ENCODE measurements at places on chromosomes 3 and 15.
A peak's percentile ranks its signal among the peaks of the same experiment; 100 is the strongest.

GRCh38 chr15:96374499-96374898 lies 44.0 kb downstream of the NR2F2 start:
- no peak for DNase-seq

DNA sequence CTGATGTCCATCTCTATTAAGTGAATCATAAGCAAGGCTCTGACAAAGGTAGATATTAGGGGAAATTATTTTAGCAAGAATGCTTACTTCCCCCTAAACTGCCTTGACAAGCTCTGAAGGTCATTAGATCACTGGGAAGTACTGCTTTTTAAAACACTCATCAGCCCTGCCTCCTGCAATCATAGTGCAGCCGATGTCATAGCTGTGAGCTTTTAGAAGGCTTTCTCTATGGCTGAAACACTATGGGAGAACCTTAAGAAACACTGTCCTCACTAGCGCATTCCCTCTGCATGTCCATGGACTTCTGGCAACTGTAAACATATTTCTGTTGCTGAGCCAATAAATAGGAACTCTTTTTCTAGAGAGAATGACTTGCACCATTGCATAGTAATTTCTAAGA lies 38.7 kb upstream of the PTPRG start:
- DNase-seq: no peak

DNA sequence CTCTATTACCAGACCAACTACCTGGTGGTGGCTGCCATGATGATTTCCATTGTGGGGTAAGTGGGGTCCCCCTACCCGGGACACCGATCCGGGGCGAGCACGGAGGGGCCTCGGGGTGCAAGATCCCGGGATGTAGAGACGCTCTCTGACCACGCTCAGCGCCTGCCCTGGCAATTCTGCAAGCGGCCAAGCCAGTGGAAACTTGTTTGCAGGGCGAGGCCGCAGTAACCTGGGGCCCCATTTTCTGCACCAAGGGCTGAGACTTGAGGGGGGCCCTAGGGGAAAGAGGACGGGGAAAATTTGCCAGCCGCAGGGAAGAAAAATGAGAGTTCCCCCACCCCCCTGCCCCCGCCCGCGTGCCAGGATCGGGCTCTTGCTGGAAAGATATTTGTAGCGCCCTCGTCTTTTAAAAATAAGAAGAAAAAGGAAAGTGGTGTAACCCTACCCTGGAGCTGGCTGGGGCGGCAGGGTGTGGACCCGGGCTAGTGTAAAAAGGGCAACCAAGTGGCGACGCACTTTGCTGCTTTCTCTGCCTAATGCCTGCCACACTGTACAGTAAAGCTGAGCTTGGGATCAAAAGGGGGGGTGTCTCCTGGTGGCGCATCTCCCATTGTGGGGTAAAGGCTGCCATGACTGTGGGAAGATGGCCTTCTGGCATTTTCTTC lies 563 bp downstream of the ARL6IP5 start:
- DNase-seq: no peak

GRCh38 chr15:95121191-95121590 lies 889.8 kb downstream of the MCTP2 start:
- no peak for DNase-seq

GRCh38 chr15:70058642-70059360 lies 38.9 kb downstream of the TLE3 start:
- no peak for DNase-seq

GRCh38 chr3:12791430-12791829 lies 5.0 kb upstream of the CAND2 start:
- DNase-seq: no peak

DNA sequence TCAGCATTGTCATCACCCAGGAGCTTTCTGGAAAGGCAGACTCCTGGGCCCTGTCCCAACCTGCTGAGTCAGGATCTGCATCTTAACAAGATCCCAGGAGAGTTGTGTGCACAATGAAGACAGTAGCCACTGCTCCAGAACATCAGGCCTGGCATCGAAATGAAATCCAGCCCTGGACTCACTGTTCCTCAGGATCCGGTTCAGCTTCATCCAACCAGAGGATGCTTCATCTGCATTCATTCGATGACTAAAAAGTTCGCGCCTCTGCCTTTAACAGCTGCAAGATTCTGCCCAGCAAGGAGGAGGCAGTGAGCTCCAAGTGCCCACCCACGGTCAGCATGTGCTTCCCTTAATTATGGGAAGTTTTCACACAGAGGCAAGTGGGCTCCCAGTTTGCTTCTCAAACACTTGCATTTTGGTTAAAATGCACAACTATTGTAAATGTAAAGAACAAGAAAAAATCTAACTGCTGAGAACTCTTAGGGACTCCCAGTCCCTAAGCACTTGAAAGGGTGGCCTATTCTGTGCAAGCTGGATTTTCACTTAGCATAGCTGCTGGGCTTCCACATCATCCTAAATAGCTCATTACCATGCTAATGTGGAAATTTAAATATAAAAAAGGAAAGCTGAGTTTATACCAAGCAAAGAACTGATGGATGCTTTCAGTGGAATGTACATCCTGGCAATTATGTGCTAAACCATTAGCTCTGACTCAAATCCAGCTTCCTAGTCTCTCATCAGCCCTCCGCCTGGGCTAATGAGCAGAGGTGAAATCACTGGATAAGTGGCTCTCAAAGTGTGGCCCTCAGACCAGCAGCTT lies 25.5 kb upstream of the ESYT3 start:
- DNase-seq: no peak

- no peak for DNase-seq
Observed at GRCh38 chr3:55481744-55482495, 5.2 kb downstream of the WNT5A start.

GRCh38 chr15:96200357-96200967 lies 130.0 kb upstream of the NR2F2 start:
- DNase-seq: no peak

DNA sequence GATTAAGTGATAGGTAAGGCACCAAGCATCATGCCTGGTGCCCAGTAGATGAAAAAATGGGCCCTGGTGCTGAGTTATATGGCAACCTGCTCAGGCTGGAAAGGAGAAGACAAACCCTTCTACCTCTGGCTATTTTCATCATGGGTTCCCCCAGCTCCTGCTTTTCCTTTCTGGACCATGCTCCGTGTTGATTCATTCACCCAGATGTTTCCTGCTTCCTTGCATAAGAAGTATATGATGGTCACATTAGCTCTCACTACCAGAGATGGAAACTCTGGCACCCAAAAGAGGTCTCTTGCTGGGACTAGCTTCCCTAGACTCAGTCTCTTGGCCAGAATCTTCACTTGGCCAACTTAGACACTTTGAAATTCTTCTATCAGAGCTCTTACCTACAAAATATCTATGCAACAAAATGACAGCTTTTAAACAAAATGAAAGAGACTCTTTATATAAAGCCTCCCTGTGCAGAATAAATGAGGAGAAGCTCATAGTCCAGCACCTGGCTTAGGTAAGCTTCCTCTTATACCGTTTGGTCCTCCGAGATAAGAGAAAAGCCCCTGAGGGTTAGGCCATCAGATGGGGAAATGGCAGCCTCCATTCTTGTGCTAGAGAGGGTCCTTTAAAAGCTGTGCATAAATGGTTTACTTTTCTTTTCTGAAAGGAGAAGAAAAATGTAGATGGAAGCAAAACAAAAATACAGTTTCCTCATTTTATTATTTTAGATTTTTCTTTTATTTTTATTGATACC lies 46.8 kb upstream of the MCF2L2 start:
- no peak for DNase-seq

- DNase-seq: no peak
Observed at GRCh38 chr15:93895976-93896770, 335.2 kb upstream of the MCTP2 start.

DNA sequence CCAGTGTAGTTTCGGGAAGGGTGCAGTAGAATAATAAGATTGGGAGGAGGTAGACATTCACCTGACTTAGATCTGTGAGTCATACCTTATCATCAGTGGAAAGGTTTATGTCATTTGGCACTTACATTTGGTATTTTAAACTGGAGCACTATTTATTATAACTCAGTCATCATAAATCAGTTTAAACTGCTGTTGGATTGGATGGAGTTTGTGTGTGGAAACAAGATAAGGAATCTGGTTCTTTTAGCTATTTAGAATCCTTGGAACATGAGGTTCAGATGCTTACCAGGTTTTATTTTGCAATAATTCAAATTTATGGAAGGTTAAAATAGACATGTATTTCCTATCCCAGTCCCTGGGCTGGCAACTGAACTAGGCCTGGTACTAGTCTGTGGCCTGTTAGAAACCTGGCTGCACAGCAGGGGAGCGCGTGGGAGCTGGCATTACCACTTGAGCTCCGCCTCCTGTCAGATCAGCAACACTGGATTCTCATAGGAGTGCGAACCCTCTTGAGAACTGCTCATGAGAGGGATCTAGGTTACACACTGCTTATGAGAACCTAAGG lies 34.5 kb downstream of the ZFAND6 start:
- no peak for DNase-seq

DNA sequence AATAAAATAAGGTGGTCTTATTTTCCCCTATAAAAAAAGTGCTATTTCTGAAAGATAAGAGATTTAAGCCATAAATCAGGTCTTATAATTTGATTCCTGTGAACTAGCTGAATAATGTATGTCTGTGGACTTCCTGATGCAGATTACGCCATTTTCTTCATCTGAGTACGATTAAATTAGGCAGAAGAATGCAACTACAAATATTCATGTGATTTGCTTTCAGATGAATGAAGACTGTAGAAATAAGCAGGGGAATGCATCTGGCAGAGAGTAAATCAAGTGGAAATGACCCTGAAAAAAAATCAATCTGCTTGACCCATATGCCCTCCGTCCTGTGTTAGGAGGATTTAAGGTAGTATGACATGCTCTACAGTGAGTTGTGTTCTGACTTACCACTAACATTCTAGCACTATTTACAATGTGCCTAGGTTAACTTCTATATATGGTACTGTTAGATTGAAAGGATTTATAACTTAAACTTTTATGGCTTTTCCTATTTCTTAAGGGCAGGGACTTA lies 14.7 kb downstream of the BNIP2 start:
- DNase-seq: no peak

GRCh38 chr3:128040041-128040440 lies 12.2 kb upstream of the SEC61A1 start:
- DNase-seq: no peak

- DNase-seq: no peak
Observed at GRCh38 chr15:51076524-51077220, 18.0 kb downstream of the TNFAIP8L3 start.

DNA sequence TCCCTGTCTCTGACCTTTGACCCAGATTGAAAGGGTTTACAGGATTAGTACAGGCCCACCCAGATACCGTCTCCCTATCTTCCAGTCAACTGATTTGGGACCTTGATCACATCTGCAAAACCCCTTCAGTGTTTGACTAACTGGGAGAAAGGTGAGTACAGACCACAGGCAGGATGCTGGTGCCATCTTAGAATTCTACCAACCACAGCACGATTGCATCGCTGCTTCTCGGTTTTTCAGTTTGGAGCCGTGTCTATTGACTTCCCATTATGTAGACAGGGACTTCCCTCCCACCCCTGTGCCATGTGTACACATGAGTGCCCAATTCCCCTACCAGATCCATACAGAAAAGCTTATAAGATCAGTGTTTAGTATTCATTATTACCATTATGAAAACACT lies 6.6 kb upstream of the KLF13 start:
- DNase-seq: no peak

DNA sequence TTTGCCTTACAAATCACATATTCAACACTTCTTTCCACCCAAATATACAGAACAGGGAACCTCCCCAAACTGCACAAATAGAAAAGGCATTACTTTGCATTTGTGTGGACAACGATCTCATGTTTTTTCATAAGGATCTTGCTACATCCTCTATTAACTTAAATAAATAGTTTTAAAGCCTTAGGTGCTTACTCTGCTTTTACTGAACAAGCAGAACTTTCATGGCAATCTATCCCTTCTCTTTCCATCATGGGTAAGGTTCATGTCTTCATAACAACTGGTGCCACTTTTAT lies 18.1 kb downstream of the SIAH2 start:
- no peak for DNase-seq

GRCh38 chr15:66489179-66489791 lies 8.3 kb downstream of the SNAPC5 start:
- no peak for DNase-seq

- no peak for DNase-seq
Observed at GRCh38 chr3:37295925-37296324, 121.5 kb upstream of the LRRFIP2 start.

- DNase-seq: no peak
Observed at GRCh38 chr15:80573606-80574005, 121.5 kb upstream of the ABHD17C start.

DNA sequence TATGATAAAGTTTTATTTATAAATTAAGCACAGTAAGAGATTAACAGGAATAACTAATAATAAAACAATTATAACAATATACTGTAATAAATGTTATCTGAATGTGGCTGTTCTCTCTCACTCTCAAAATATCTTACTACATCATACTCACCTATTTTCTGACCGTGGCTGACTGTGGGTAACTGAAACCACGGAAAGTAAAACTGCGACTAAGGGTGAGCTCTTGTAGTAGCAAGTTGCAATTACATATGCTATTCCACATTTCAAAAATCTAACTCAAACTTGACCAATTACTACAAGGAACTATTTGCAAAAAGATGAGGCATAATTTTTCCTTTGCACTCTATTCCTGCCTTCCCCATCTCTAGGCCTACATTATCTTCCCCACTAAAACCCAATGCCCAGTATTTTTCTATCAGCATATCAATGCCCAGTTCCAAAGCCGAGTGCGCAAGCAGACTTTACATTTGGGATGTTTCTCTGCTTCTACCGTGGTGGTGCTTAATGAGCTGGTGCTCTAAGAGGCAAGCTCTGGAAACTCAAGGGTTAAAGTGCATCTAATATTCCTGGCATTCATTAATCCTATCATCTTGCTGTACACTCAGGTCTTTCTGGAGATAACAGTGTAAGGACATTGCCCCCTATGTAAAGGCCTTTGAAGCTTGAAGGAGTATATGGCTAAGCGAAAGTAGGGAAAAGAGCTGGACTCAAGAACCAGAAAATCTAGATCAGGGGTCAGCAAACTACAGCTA lies 6.7 kb downstream of the PCYT1A start:
- no peak for DNase-seq

- no peak for DNase-seq
Observed at GRCh38 chr15:67035886-67036285, 29.5 kb upstream of the SMAD3 start.

DNA sequence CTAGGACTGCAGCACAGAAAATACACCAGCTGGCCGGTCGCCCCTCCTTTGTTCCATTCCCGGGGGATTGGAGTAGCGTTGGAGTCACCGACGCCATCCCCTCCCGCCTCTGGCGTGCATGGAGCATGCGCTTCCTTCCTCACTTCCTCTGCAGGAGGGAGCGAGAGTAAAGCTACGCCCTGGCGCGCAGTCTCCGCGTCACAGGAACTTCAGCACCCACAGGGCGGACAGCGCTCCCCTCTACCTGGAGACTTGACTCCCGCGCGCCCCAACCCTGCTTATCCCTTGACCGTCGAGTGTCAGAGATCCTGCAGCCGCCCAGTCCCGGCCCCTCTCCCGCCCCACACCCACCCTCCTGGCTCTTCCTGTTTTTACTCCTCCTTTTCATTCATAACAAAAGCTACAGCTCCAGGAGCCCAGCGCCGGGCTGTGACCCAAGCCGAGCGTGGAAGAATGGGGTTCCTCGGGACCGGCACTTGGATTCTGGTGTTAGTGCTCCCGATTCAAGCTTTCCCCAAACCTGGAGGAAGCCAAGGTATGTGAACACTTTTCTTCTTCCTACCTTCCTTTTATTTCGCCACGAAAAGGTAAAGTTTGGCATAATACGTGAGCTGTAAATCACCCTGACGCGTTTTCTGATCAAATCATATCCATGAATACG lies at the start of gene SCG3:
Gene SCG3, plus strand, starts transcription at position 201 of the 661 bp plus-strand sequence. Its CDS starts 253 bp downstream, at position 454.
- DNase-seq: peak; percentile 33

Data from activated CD4-positive, alpha-beta T cell treated with anti-CD3 and anti-CD28 coated beads for 24 hours (primary cell).